Right hindlimb (tissue), 1 donor: ENCODE measurements at places on chromosomes 11 and 22.

- DNase-seq = no peak
Observed at GRCh38 chr22:18021431-18021830, 2.9 kb downstream of the MICAL3 start.

DNA sequence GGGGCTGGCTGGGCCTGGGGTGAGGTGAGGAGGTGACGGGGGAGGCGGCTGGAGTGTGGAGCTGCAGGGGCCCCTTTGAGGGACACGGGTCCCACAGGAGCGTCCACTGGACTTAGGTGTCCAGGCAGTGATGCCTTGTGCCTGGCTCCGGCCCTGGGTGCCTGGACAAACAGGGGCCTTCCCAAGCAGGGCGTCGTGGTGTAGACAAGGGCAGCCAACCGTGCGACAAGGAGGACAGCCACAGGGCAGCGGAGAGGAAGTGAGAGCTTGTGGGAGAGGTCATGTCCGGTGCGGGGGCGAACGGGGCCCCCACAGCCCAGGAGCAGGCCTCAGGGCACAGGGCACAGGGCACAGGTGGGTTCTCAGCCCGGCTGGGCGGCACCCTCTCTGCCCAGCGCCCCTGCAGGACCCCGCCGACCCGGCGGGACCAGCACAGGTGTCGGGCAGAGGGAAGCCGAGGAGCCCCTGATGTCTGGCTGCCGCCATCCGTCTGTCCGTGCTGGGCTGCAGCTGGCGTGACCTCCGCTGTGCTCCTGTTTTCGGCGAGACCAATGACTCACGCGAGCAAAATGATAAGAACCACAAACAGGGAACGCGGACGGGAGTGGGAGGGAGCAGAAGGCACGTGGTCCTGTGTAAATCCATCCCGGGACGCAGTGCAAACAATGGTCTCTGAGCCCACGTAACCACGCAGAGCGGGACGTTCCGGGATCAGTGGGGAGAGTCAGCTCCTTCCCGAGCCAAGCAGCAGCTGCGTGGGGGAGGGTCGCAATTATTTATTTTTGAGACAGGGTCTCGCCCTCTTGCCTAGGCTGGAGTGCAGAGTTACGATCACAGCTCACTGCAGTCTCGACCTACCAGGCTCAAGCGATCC is 49.1 kb upstream of the A4GALT start:
- no peak for DNase-seq

GRCh38 chr11:44709281-44709562 is 17.5 kb upstream of the TSPAN18 start:
- no peak for DNase-seq

DNA sequence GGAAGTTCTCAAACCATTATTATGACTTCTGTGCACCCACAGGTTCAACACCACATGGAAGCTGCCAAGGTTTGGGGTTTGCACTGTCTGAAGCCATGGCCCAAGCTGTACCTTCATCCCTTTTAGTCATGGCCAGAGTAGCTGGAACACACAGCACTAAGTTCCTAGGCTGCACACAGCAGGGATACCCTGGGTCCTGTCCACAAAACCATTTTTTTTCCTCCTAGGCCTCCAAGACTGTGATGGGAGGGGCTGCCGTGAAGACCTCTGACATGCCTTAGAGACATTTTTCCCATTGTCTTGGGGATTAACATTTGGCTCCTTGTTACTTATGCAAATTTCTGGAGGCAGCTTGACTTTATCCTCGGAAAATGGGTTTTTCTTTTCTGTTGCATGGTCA is 42.7 kb downstream of the DDIAS start:
- DNase-seq = no peak

- DNase-seq = no peak
Observed at GRCh38 chr11:46249103-46249937, 28.1 kb upstream of the CREB3L1 start.

DNA sequence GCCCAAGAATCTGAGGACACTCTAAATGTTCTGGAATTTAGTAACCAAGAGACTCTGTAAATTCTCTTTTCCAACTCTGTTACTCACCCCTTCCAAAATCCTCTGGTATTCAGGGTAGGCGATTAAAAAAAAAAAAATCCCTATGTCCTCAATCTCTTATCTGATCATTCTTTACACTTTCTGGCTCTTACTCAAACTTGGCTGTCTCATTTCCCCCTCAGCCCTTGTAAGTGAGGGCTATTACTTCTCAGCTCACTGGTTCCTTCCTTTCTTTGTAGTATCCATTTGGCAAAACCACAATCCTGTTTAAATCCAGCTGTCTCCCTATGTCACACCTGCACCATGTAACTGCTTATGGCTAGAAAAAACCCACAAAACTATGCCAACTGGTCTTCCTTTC is 12.7 kb upstream of the MSANTD2 start:
- no peak for DNase-seq

DNA sequence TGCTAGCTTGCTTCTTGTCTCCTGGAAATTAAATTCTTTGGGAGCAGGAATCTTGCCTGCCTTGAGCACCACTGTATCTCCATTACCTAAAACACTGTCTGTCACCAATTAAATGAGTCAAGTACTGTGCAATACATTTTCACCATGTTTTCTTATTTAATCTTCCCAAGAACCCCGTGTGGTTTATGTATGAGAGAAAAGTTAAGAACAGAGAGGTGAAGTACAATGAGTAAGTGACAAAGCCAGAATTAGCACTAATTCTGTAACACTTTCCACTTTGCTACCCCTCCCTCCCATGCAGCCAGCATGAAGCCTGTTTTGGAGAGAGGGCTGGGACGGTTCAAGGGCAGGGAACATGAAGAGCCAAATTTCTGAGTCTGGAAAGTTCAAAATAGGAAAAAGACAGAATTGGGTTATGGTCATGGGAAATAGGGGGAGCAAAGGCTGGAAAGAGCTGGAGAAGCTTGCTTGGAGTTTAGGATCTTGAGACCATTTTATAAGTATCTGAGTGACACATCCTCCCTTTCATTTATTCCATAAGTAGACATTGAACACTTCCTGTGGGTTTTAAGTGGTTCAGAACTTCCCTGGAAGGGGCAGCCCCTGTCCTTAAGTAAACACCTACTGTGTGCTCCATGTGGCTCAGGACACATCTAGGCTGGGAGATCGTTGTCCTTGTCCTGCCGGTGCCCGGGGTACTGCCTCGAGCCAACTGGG is 60.5 kb upstream of the CHST1 start:
- DNase-seq = no peak

DNA sequence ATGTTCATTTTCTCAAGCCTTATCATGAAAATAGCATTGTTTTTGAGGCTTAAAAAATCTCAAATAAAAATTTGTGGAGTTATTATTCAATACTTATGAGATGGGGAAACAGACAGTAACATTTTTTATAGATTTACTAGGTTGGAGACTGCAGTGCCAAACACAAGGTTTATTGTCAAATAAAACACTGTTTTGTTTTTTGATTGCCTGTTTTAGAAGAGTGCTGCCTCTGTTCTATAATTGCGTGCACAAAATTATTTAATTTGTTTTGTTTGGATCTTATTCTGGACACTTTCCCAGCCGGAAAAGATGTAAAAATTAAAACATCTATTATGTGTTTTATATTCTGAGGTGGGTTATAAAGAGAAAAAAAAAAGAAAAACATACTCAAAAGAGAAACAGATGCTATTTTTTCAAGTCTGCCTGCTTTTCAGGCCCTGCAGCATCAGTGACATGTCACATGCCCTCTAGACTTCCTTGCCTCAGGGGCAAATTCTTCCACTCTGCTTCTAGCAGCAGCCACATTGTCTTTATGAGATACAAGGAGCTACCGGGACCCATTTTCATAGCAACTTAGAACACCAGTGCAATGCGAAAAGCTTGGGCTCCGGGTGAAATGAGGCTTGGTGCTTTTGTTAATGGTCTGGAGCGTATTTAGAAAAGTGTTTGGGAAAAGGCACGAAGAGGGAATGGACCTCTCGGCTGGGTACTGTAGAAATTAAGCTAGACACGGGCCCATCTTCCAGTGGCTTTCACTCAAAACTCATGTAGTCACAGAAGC is 77.5 kb downstream of the EFCAB6 start:
- no peak for DNase-seq

- no peak for DNase-seq
Observed at GRCh38 chr22:48556222-48556621, 1271.5 kb downstream of the BRD1 start.

DNA sequence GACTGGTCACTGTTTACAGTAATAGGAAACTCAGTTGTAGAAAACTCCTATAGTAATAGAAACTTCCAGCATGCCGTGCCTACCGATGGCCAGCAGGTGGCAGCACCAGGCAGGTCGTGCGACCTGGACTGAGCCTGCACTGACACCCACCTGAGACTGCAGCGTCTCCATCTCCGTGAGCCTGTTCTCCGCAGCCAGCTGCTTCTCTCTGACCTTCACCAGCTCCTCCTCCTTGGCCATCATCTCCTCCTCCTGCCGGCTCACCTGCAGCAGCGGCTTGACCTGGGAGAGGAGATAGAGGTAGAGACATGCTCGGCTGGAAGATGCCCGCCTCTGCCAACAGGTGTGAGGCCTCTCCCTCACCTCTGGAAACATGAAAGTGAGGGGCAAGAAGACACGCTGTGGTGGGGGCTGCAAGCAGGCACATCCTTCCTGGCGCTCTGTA is 48.5 kb downstream of the APOL1 start:
- DNase-seq = peak; percentile 72

GRCh38 chr11:73961321-73961720 is 10.5 kb downstream of the DNAJB13 start:
- no peak for DNase-seq

DNA sequence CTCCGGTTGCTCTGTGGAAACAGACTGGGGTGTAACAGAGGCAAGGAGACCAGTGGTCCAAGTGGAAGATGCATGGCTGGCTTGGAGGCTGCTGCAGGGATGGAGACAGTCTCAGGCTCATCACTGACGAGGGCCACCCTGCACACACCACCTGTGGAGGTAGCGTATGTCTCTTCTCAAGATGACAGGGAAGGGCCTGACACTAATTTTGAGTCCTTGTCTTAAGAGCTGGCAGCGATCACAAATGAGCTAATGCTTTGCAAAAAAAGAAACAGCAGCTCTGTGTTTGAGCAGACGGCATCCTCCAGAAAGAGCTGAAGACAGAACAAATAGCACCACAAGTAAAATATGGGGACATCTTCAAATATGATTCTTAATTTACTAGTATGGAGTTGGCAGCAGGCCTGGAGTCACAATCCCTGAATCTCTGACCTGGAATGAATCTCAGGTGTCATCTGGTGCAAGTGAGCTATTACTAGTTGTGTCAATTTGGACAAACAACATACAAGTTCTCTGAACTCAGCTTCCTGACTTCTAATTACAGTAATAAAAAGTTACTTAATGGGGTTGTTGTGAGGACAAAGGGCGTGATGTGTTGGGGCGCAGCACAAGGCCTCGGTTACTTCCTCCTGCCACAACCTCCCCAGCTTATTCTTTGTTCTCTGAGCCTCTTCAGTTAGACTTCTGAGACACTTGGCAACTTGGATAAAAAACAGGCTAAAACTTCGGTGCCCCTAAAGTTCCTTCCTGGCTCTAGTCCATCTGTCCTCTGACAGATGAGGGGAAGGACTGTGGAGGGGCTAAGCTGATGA is 95.2 kb upstream of the BID start:
- no peak for DNase-seq

DNA sequence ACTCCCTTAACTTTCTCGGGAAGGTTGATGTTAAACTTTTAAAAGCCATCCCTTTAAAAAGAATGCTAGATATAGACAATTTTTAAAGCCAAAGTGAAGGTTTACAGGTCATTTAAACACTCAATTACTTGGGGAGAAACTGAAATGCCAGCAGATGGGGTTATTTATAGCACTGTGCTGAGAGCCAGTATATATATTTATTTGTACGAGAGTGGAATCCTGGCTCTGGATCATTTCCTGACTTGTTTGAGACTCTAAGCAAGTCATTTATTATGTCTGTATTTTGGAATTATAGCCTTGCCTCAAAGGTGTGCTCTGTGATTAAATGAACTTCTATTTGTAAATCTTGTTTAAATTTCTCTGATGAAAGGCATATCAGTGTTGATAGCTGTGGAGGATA is 6.8 kb upstream of the ZBED5 start:
- no peak for DNase-seq

- no peak for DNase-seq
Observed at GRCh38 chr22:49761836-49762235, 65.8 kb downstream of the BRD1 start.
